Daoy (cell line): ENCODE measurements at places on chromosomes 5 and 9. TPM values are rescaled to one million over a fixed set of nuclear protein-coding genes. Genes with fewer than 3 reads are reported as not detected.

GRCh38 chr5:126464959-126465358 lies 41.8 kb downstream of the GRAMD2B start:
- DNase-seq = no peak

- peak; percentile 66 for DNase-seq
Measured at GRCh38 chr9:3441197-3441816, 84.5 kb downstream of the RFX3 start.

DNA sequence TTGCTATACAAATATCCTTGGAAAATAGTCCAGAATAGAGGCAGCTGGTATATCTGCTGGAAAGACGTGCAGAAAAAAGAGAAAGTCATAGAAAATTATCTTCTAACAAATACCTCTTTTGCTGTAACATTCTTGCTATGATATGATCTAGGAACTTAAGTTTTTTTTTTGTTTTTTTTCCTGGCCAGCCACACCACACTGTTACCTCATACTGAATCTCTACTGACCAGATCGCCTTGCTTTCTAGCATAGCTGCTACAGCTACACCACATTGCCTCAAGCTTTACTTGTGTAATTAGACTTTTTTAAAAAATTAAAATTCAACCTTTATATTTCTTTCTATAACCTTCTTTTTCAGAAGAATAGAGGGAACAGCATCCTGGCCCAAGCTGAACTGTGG lies 142.2 kb upstream of the PRLR start:
- DNase-seq = no peak

The INSYN2B gene
- 5.6 and 11.1 TPM in 2 replicates for total RNA-seq

The KCTD16 gene
- 0.63 and 0.65 TPM in 2 replicates for total RNA-seq

GRCh38 chr5:135329066-135329912 lies 69.7 kb downstream of the MACROH2A1 start:
- DNase-seq = no peak

The PPP2R2B gene
- total RNA-seq = 3.8 and 5.0 TPM in 2 replicates

DNA sequence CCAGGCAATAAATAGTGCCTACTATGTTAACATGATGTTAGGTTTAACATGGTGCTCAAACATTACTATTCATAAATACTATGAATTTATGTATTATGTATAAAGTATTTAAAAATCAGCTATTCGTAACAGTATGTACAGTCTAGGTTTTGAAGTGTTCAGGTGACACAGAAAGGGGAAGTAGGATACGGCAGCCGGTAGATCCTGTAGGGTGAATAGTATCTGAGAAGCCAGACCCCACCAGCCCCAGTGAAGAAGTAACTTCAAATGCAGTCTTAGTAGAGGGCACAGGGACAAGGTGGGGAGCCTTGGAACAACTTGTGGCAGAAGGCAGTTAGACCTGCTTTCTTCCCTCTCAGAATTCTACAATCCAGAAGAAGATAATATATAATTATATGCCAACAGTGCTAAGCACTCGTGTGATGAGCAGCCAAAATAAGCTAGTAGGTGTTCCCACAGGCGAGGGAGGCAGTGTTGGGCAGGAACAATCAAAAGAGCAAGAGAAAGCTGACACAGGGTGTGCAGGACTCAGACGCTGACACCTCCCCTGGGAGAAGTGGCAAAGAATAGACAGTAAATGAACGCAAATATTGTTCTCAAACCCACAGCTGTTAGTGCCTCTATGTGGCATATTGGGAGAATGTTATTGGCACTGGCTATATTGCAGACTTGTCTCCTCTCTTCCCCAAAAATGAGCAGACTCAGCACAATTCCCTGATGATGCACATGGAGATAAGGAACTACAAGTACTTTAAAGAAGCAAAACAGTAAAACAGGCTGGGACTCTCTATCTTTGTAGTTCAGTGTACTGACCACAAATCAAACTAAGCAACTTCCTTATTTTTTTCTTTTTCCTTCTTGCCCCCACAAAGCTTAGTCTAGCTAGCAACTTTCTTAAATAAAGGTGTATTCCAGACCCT lies 4.6 kb downstream of the ZNF367 start:
- no peak for DNase-seq

GRCh38 chr5:72844218-72844603 lies 27.8 kb downstream of the TNPO1 start:
- DNase-seq = no peak

The ADGRD2 gene
- total RNA-seq = 0.23 TPM in 1 of 2 replicates, not detected in the other

DNA sequence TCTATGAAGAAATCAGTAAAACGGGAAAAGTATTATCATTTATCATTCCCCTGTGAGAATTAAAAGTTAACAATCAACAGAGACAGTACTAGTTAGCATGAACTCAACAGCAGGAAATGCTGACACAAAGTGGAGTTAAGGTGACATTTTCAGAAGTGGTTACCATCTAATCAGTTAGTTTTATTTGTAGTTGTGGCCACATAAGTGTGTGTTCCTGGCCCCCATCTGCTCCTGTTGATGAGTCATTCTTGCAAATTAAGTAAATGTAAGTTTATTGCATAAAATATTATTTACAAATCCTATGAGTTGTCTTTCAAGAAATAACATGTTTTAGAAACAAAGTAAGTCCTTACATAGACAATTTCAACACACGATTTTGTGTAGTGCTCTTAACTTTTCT lies 8.9 kb upstream of the BNC2 start:
- DNase-seq = no peak

The ST8SIA4 gene
- 0.09 and 2.1 TPM in 2 replicates for total RNA-seq

The SLC36A2 gene
- total RNA-seq = not detected in 2 replicates

The OR13C4 gene
- not detected in 2 replicates for total RNA-seq

DNA sequence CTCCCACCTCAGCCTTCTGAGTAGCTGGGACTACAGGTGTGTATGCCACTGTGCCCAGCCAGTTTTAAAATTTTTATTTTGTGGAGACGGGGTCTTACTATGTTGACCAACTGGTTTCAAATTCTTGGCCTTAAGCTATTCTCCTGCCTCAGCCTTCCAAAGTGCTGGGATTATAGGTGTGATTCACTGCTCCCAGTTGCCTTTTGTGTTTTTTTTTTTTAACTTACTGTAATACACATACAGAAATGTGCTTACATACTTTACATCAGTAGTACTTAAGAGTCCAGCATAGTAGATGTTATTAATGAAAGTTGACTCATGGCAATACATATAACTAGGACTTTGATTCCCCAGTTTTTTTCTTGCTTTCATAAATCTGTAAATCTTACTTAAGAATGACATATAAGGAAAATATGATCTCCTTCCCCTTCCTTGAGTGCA lies 4.7 kb downstream of the MAN2A1 start:
- no peak for DNase-seq

DNA sequence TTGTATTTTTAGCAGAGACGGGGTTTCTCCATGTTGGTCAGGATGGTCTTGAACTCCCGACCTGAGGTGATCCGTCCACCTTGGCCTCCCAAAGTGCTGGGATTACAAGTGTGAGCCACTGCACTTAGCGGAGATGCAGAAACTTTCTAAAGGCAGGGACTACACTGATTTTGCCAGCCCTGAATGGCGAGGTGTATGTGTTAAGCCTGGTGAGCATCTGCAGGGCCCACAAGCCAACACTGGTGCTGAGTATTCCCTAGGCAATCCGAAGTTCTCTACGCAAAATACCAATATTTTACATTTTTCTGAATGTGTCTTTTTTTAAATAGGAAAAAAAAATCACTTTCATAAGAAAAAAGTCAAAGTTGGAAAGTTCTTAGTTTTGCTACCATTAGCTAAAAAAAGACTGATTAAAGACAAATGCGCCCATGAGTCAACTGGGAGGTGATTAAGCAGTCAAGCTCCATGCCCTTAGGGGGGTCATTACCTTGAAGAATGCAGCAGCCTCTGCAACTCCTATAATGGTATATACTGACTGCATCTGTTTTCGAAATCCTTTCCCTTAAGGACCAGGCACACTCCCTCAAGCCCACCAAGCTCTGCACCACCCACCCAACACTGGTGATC lies 502.8 kb downstream of the BNC2 start:
- peak; percentile 44 for DNase-seq

The PFN3 gene
- total RNA-seq = not detected in 2 replicates

DNA sequence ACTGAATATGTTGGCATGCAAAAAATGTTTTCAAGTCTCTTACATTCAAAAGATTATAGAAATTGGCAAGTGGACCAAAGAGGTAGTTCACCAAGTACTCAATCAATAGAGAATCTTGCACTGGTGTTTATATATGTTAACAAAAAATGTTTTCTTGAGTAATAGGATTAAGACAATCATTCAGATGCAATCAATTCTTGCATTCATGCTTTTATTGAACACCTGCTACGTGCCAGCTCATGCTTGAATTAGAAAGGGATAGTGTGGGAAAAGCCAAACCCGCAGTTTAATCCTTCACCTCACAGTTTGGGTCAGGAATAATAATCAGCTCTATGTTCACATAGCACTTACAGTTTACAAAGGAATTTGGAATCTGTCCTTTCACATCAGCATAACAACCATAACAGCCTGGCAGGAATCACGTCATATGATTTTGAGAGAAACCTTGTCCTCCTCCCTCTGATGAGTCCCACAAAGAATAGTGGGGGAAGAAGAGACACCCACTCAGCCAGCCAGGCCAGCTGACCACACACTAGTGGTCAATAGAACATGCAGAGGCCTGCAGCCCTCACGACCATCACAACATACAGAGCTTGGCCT lies 36.8 kb upstream of the FRRS1L start:
- no peak for DNase-seq

The TRPM3 gene
- total RNA-seq = under 0.01 TPM in 1 of 2 replicates, not detected in the other

The IFNE gene
- total RNA-seq = not detected in 2 replicates

GRCh38 chr9:1959371-1959770 lies 55.8 kb upstream of the SMARCA2 start:
- DNase-seq = no peak

DNA sequence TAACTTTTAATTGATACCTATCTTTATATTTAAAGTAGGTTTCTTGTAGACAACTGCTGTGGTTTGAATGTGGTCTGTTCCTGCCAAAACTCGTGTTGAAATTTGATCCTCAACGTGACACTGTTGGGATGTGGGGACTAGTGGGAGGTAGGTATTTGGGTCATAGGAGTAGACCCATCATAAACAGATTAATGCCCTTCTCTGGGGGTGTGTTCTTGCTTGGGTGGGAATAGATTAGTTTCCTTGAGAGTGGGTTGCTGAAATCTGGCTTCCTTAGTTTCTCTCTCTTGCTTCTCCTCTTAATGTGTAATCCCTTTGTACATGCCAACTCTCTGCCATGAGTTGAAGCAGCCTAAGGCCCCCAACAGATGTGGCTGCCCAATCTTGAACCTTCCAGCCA lies 34.6 kb upstream of the IPPK start:
- DNase-seq = no peak

DNA sequence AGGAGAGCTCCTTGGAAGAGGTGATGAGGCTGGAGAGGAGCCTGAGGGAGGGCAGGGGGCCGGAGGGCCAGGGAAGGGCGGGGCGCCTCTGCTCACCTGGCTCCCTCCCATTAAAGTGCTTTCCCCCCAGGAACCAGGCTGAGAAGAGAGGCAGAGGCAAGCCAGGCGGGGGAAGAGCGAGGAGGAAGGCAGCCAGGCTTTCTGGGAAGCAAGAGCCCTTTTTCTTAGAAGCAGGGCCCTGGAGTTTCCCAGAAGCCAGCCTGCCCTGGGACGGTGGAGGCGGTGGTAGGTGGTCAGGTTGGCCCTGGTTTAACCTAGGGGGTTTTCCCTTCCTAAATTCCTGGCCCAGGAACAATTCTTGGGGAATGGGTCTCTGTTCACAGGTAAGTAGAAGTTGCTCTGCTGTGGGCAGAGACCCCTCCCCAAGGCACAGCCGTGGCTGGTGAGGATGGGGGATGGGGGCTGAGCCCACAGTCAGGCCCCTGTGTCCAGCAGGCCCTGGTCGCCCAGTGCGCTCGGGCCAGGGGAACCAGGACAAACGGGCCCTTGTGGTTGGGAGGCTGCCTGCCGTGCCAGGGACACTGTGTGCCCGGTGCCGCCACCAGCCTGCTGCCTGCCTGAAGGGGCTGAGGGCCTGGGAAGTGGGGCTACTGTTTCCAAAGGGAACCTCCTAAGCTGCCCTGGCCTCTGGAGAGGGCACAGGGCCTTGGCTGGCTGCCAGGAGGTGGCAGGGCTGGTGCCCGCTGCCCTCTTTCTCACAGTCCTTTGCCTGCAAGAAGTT lies 16.6 kb upstream of the RALGDS start:
- no peak for DNase-seq

DNA sequence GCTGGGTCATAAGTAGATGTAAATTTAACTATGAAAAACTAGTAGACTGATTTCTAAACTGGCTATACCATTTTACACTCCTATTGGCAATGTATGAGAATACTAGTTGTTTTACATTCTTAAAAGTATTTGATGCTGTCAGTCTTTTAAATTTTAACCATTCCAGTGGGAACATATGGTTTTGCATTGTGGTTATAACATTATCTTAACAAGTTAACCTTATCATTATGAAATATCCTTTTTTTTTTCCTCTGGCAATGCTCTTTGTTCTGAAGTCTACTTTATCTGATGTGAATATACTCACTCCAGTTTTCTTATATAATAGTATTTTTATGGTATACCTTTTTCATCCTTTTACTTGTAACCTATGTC lies 548.9 kb upstream of the CLINT1 start:
- no peak for DNase-seq

- no peak for DNase-seq
Measured at GRCh38 chr5:101647861-101648260, 648.2 kb downstream of the SLCO4C1 start.

The PDE6A gene
- total RNA-seq = not detected in 2 replicates

DNA sequence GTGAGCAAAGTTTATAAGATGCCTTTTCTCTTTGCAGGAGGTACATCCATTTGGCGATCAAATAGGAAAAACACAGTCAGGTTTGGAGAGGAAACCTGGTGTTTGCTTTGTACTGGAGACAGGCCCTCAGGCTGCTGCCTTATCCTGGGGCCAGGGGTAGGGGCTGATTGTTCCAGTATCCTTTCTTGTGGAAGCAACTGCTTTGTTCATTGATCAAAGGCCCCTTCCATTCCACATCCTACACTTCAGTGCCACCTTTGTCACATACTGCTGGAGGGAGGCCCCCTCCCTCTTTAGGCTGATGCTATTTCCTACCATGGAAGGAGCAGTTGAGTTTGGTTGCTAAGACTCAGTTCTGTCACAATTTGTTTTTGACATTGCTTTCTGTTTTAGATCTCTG lies 778.1 kb downstream of the TLR4 start:
- DNase-seq = no peak

GRCh38 chr5:139709582-139710318 lies 61.6 kb downstream of the CXXC5 start:
- peak; percentile 96 for DNase-seq
